ENCODE measurements at places on chromosomes 5 and 9. TPM values are rescaled to one million over a fixed set of nuclear protein-coding genes. Genes with fewer than 3 reads are reported as not detected.

DCP2 gene
- total RNA-seq: 41.7 TPM

HSD17B3 gene
- total RNA-seq: 0.64 TPM

TMEFF1 gene
- 0.74 TPM for total RNA-seq

NFX1 gene
- total RNA-seq: 34.3 TPM

SEMA5A gene
- total RNA-seq: 6.3 TPM

POLR1E gene
- 26.3 TPM for total RNA-seq

SLC1A1 gene
- total RNA-seq: 0.76 TPM

FCN1 gene
- total RNA-seq: not detected

LRRC19 gene
- not detected for total RNA-seq

NPR3 gene
- 15.0 TPM for total RNA-seq

- no peaks in the 10 kb centered on the region for H3K36me3 ChIP-seq
- DNase-seq: no peak
- H3K27ac ChIP-seq: no peak overlapping the region
- H3K4me1 ChIP-seq: no peaks in the 10 kb centered on the region
Observed at GRCh38 chr5:30069441-30070263, 1123.8 kb upstream of the CDH6 start.

DNA sequence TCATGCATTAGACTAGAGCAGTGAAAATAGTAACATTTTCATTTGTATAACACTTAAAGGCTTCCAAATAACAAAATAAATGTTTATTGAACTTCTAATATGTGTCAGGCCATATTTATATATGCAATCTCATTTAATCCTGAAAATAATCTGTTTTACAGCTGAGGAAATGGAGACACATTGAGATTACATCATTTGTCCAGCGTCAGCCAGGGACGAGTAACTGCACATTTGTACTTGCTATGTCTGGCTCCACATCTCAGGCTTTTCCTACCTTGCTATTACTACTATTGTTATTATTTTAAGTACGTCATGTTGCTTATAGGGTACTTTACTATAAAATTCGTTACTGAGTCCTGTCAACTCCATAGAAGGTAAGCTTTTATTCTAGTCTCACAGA, 3.8 kb upstream of the C9 start:
- H3K27ac ChIP-seq: no peak overlapping the region
- peaks cover 4% of the 10 kb centered on the region for H3K4me1 ChIP-seq
- H3K4me3 ChIP-seq: no peak overlapping the region
- H3K36me3 ChIP-seq: no peaks in the 10 kb centered on the region

DNA sequence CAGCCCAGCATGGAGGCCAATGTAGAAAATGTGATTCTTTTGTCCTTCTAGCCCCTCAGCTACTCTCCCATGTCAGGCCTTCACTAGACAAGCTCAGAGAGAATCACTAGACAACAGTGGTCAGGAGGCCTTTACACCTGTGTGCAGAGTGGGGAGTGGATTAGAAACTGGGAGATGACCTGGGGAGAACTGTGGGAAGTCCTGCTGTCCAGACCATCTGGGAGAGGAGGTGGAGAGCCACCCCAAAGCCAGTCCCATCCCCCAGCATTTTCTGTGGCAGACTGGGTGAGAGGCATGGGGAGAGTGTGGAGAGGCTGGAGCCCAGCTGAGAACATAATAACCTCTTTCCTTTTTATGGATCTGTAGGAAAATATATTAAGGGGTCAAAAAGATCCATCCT, 452.0 kb upstream of the DMAC1 start:
- H3K36me3 ChIP-seq: no peaks in the 10 kb centered on the region
- no peak overlapping the region for H3K4me3 ChIP-seq
- H3K27me3 ChIP-seq: no peaks in the 10 kb centered on the region
- no peak for DNase-seq

DNA sequence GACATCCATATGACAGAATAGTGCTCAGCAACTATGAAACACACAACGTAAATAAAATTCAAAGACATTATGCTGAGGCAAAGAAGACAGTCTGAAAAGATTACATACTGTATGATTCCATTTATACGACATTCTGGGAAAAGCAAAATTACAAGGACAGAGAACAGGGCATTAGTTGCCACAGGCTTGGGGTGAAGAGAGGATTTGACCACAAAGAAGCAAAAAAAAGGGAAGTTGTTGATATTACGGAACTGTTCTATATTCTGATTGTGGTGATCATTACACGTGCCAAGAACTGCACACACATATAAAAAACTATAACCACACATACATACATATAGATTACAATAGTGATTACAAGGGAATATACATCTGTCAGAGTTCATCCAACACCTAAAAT, 24.1 kb downstream of the CDK5RAP2 start:
- no peak for DNase-seq
- H3K27me3 ChIP-seq: no peaks in the 10 kb centered on the region
- H3K36me3 ChIP-seq: no peaks in the 10 kb centered on the region
- no peak overlapping the region for H3K4me3 ChIP-seq
- H3K4me1 ChIP-seq: peaks cover 14% of the 10 kb centered on the region
- H3K27ac ChIP-seq: no peak overlapping the region

GRCh38 chr9:87271696-87272477, 225.8 kb upstream of the DAPK1 start:
- no peak overlapping the region for H3K4me3 ChIP-seq
- no peaks in the 10 kb centered on the region for H3K36me3 ChIP-seq
- no peaks in the 10 kb centered on the region for H3K27me3 ChIP-seq
- H3K4me1 ChIP-seq: peaks cover 4% of the 10 kb centered on the region
- H3K27ac ChIP-seq: no peak overlapping the region

DNA sequence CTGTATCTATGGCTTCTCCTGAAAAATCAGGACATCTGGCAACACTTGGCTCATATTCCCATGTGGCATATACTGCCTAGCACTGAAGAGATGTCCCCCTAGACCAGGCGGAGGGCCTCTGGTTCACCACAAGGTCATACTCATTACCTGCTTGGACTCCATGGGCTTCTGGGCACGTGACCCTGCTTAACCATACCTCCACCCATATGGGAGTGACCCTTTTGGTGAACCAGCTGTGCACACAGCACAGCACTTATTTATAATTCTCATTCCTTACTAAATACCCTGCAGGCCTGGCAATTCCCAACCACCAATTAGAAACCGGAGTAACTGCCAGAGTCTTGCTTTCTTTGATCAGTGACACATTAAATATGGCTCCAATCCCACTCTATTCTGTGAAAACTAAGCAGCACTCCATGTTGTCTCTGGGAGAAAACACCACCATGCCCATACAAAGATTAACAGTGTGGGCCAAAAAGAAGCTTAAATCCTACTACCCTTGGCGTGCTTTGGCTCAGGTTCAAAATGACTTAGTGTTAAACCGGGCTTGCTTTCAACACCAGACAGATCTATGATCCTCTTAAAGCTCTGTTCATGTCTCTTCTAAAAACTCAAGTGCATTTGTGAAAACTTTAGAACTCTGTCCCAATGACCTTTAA, 57.7 kb downstream of the MTMR12 start:
- DNase-seq: no peak
- H3K4me3 ChIP-seq: no peak overlapping the region
- H3K27me3 ChIP-seq: no peaks in the 10 kb centered on the region
- H3K4me1 ChIP-seq: no peaks in the 10 kb centered on the region
- H3K27ac ChIP-seq: no peak overlapping the region

GRCh38 chr5:146528236-146528635, 12.2 kb upstream of the GPR151 start:
- DNase-seq: no peak
- H3K27ac ChIP-seq: no peak overlapping the region
- no peaks in the 10 kb centered on the region for H3K4me1 ChIP-seq
- H3K27me3 ChIP-seq: no peaks in the 10 kb centered on the region
- H3K36me3 ChIP-seq: no peaks in the 10 kb centered on the region
- H3K4me3 ChIP-seq: no peak overlapping the region

DNA sequence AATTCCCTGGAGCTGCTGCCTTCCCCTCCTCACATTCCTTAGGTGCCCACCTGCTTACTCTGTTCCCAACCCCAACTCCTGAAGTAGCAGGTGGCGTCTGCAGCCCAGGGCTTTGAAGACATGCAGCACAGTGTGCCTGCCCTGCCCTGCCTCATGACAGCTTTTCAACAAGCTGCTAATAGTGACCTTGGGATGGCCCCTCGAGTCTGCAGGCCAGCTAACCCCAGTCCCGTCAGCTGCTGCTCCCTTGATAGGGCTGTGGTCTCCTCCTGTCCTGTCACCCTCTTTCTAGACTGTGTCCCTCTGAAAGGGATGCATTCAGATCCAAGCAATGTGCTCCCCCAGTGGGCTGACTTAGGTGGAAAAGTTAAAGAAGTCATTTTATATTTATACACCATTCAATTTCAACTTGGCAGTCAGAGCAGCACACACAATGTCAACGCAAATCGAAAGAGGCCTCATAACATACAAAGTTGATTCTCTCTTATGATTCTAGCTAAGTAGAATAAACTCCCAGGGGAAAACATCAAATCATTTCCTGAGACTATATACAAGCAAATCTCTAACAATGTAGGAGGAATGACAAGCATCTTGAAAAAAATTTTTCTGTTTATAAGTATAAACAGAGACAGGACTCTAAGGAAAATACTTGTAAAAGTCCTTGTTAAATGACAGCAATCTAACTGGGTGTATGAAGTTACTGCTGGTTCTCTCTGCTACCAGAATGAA, 37.9 kb downstream of the ADRB2 start:
- no peaks in the 10 kb centered on the region for H3K4me1 ChIP-seq
- H3K27me3 ChIP-seq: no peaks in the 10 kb centered on the region
- H3K36me3 ChIP-seq: no peaks in the 10 kb centered on the region
- no peak for DNase-seq

- H3K4me1 ChIP-seq: peaks cover 6% of the 10 kb centered on the region
- DNase-seq: no peak
- no peak overlapping the region for H3K27ac ChIP-seq
- no peaks in the 10 kb centered on the region for H3K36me3 ChIP-seq
Observed at GRCh38 chr5:14455814-14456321, 125.7 kb upstream of the OTULINL start.

DNA sequence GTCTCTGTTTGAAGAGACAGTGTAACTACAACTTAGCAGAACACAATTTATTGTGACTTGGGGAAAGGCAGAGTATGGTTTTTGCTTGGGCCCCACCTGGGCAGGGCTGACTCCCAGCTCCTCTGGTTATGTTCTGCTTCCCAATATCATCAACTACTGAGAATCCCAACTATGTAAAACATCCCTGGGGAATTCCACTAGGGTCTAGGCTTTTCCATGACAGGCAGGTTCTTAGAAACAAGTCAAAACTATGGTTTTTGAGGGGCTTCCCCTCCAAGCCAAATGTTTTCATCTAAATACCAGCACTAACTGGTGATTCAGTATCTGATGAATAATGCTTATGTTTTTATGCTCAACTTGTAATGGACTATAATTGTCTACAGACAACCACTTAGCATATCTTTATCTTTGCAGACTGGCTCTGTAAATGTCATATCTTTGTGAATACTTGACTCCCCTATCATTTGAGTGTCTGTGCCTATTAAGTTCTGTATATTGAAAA, 409.5 kb downstream of the PDE4D start:
- H3K4me1 ChIP-seq: no peaks in the 10 kb centered on the region
- no peak overlapping the region for H3K27ac ChIP-seq
- DNase-seq: no peak

- H3K27me3 ChIP-seq: no peaks in the 10 kb centered on the region
- H3K27ac ChIP-seq: peak overlapping the region; percentile 4
- no peak overlapping the region for H3K4me3 ChIP-seq
- DNase-seq: peak; percentile 87
- H3K36me3 ChIP-seq: no peaks in the 10 kb centered on the region
- peaks cover 17% of the 10 kb centered on the region for H3K4me1 ChIP-seq
Observed at GRCh38 chr5:159877894-159878448, 38.3 kb upstream of the ADRA1B start.

DNA sequence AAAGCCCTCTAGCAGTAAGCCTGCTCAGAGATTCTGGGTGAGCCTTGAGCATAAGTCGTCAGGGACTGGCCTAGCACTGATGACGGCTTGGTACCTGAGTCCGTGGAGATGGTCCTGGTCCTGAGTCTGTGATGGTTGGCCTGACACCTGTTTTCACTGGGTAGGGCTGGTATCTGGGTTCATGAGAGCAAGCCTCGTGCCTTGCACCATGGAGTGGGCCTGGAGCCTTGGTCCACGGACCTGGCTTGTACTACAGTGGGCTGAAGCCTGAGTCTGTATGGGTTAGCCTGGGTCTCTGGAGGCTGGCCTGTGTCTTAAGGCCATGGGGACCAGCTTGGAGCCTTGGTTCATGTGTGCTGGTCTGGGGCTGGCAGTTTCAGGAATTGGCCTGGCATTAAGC, 310.3 kb upstream of the ISL1 start:
- no peak overlapping the region for H3K27ac ChIP-seq
- H3K27me3 ChIP-seq: no peaks in the 10 kb centered on the region
- no peaks in the 10 kb centered on the region for H3K4me1 ChIP-seq
- no peak overlapping the region for H3K4me3 ChIP-seq
- no peak for DNase-seq
- no peaks in the 10 kb centered on the region for H3K36me3 ChIP-seq

DNA sequence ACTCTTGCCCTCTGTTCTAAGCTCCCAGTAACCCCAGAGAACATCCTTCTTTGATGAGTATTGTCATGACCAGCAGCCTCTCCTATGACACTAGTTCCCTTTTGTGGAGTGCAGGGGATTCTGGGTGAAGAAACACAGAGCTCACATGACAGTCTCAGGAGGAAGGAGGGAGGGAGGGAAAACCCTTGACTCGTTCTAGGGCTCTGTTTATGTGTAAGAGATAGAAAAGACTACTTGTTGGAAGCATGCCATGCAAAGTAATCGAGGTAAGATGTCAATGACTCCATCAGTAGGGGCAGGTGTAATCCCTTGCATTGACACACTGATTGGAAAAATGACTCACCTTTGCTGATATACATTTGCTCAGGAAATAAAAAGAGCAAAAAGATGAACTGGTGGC, 190.2 kb upstream of the ELL2 start:
- H3K27me3 ChIP-seq: no peaks in the 10 kb centered on the region
- H3K36me3 ChIP-seq: no peaks in the 10 kb centered on the region
- H3K27ac ChIP-seq: no peak overlapping the region
- no peaks in the 10 kb centered on the region for H3K4me1 ChIP-seq
- DNase-seq: no peak

GRCh38 chr9:111582888-111583287, 16.6 kb downstream of the PTGR1 start:
- H3K4me3 ChIP-seq: no peak overlapping the region
- H3K36me3 ChIP-seq: no peaks in the 10 kb centered on the region
- H3K27ac ChIP-seq: no peak overlapping the region

DNA sequence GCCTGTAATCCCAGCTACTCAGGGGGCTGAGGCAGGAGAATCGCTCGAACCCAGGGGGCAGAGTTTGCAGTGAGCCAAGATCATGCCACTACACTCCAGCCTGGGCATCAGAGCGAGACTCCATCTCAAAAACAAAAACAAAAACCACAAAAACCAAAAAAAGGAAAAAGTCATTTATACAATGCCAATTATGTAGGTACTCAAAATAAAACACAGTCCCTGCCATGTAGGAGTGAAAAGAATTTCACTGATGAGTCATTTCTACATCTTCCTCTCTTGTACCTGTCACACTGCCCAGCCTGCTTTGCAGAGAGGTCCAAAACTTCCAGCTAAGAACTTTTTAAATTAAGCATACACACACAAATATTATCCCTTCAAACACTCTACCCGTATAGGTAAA, 215.8 kb downstream of the EPB41L4A start:
- no peaks in the 10 kb centered on the region for H3K36me3 ChIP-seq
- H3K27ac ChIP-seq: no peak overlapping the region
- H3K27me3 ChIP-seq: no peaks in the 10 kb centered on the region
- H3K4me1 ChIP-seq: no peaks in the 10 kb centered on the region
- no peak overlapping the region for H3K4me3 ChIP-seq

GRCh38 chr5:17433406-17433805, 64.6 kb upstream of the TAF11L2 start:
- H3K4me1 ChIP-seq: peaks cover 2% of the 10 kb centered on the region
- no peaks in the 10 kb centered on the region for H3K27me3 ChIP-seq
- no peak overlapping the region for H3K27ac ChIP-seq
- no peak overlapping the region for H3K4me3 ChIP-seq

GRCh38 chr9:120377268-120378159, 202.5 kb downstream of the CDK5RAP2 start:
- H3K27ac ChIP-seq: no peak overlapping the region
- DNase-seq: no peak
- no peaks in the 10 kb centered on the region for H3K36me3 ChIP-seq
- no peaks in the 10 kb centered on the region for H3K27me3 ChIP-seq

Data from ovary (tissue), 10 donors.